ENCODE measurements at places on chromosomes 5 and 9. TPM values are rescaled to one million over a fixed set of nuclear protein-coding genes. Genes with fewer than 3 reads are reported as not detected.

EGFLAM gene
- not detected for total RNA-seq

SLC46A2 gene
- not detected for total RNA-seq

MYOZ3 gene
- 0.18 TPM for total RNA-seq

GRCh38 chr5:112004867-112005622, 248.1 kb upstream of the NREP start:
- H3K27me3 ChIP-seq = no peaks in the 10 kb centered on the region
- H3K36me3 ChIP-seq = no peaks in the 10 kb centered on the region
- DNase-seq = peak; percentile 53
- H3K4me1 ChIP-seq = peaks cover 7% of the 10 kb centered on the region
- no peak overlapping the region for H3K4me3 ChIP-seq

DNA sequence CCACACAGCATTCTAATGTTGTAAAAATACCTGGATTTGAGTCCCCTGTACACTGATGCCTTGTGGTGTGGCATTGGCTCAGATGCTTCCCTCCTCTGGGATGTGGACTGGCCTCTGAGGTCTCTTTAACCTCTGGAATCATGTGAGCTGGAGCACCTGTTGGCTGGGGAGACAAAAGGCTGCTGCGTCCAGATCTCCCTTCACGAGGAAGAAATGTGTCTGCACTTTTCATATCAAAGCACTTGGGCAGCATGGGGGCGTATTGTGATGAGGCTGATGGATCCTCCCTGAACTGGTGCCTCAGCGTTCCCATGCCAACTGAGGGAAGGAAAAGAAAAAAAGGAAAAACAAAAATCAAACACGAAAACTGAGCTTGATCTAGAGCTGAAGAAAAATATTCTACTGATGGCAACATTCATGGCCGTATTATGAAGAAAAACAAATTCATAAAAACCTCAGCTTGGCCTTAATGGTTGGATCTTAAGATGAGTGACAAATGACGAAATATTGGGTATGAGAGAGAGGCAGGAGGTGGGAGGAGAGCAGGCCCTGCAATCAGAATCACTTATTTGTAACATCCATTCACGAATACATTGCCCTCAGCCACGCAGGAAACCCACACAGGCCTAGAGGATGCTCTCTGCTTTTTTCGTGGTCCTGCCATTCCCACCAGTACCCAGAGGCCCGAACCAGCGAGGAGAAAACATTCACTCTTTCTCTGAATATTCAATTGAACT, 26.2 kb downstream of the GRIA1 start:
- no peaks in the 10 kb centered on the region for H3K36me3 ChIP-seq
- DNase-seq = no peak
- no peak overlapping the region for H3K4me3 ChIP-seq
- no peak overlapping the region for H3K27ac ChIP-seq
- H3K27me3 ChIP-seq = no peaks in the 10 kb centered on the region

DNA sequence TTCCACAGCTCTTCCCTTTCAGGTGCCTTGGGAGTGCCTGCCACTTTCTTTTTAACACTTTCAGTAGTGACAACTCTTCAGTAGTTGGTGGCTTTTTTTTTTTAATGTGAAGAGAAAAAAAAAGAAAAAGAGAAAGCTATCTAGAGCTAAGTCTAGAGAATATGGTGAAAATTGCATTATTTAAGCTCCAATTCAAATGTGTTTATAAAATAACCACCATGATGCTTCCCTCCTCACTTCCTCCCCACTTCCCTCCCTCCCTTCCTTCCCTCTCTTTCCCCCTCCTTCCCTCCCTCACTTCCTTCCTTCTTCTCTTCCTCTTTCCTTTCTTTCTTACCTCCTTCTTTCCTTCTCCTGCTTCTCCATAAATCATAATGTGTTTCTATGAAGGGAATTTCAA, 456.7 kb upstream of the ACTBL2 start:
- H3K36me3 ChIP-seq = no peaks in the 10 kb centered on the region
- H3K4me3 ChIP-seq = no peak overlapping the region
- no peaks in the 10 kb centered on the region for H3K4me1 ChIP-seq
- no peak for DNase-seq

GRCh38 chr9:72352911-72353388, 12.1 kb downstream of the ZFAND5 start:
- no peaks in the 10 kb centered on the region for H3K4me1 ChIP-seq
- peaks cover 2% of the 10 kb centered on the region for H3K36me3 ChIP-seq
- H3K27ac ChIP-seq = no peak overlapping the region
- no peaks in the 10 kb centered on the region for H3K27me3 ChIP-seq

GRCh38 chr5:2270467-2270866, 387.7 kb upstream of the IRX4 start:
- H3K27me3 ChIP-seq = no peaks in the 10 kb centered on the region
- no peaks in the 10 kb centered on the region for H3K36me3 ChIP-seq
- DNase-seq = no peak
- H3K4me1 ChIP-seq = no peaks in the 10 kb centered on the region

NEUROG1 gene
- total RNA-seq = not detected

- H3K36me3 ChIP-seq = no peaks in the 10 kb centered on the region
- no peak overlapping the region for H3K27ac ChIP-seq
- no peaks in the 10 kb centered on the region for H3K4me1 ChIP-seq
Observed at GRCh38 chr5:10275991-10276390, 25.9 kb downstream of the CCT5 start.

- H3K27me3 ChIP-seq = no peaks in the 10 kb centered on the region
- H3K4me3 ChIP-seq = no peak overlapping the region
- H3K27ac ChIP-seq = no peak overlapping the region
- DNase-seq = no peak
- H3K4me1 ChIP-seq = peaks cover 7% of the 10 kb centered on the region
Observed at GRCh38 chr9:131442351-131442750, 48.5 kb downstream of the PRRC2B start.

- H3K27me3 ChIP-seq = peaks cover 2% of the 10 kb centered on the region
- no peaks in the 10 kb centered on the region for H3K36me3 ChIP-seq
- DNase-seq = no peak
Observed at GRCh38 chr5:171595401-171595800, 176.0 kb downstream of the FGF18 start.

DNA sequence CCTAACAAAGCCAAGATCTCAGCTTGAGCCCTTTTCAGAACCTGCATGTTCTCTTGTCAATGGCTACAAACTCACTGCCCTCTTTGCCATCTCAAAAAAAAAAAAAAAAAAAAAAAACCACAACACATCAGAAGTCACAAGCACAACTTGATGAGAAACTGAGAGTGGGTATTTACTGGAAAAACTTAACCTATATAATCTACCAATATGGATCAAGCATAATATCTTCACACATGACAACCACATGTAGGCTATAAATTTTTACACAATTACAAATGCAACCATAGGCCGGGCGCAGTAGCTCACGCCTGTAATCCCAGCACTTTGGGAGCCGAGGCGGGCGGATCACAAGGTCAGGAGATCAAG, 9.0 kb downstream of the MTMR12 start:
- no peak overlapping the region for H3K27ac ChIP-seq
- no peaks in the 10 kb centered on the region for H3K36me3 ChIP-seq
- no peak for DNase-seq
- peaks cover 5% of the 10 kb centered on the region for H3K4me1 ChIP-seq
- no peak overlapping the region for H3K4me3 ChIP-seq

- H3K36me3 ChIP-seq = no peaks in the 10 kb centered on the region
- H3K4me1 ChIP-seq = no peaks in the 10 kb centered on the region
- no peak for DNase-seq
- no peak overlapping the region for H3K4me3 ChIP-seq
- no peaks in the 10 kb centered on the region for H3K27me3 ChIP-seq
Observed at GRCh38 chr9:81591791-81592190, 97.6 kb downstream of the TLE1 start.

DNA sequence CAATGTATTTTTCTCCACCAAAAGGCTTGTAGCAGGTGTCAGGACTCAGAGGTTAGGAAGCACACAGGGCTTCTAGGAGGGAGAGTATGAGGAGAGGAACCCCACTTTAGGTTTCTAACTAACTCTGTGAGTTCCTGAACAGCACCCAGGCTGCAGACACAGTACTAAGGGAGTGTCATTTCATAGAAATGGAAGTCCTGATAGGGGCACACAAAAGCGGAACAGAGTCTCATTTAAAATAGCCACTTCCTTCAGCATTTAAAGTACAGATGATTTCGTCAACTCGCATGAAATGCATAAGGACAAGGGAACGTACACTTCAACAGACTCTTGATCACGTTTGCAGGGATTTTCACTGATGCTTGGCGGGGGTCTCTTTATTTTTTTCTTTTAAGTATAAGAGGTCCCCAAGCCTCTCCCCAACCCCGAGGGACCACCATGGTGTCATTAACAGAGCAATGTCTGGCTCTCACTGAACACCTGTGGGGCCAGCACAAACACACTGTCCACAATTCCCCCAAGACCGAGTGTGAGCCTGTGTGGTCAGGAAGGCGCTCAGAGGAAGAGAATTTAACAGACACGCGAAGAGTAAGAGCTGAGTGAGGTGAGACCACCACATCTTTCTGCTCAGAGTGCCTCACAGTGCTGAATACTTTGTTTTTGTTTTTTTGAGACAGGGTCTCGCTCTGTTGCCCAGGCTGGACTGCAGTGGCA, 82.3 kb downstream of the SECISBP2 start:
- peak overlapping the region; percentile 33 for H3K4me3 ChIP-seq
- DNase-seq = no peak
- H3K27me3 ChIP-seq = no peaks in the 10 kb centered on the region
- peak overlapping the region; percentile 72 for H3K27ac ChIP-seq
- peaks cover 45% of the 10 kb centered on the region for H3K36me3 ChIP-seq

DNA sequence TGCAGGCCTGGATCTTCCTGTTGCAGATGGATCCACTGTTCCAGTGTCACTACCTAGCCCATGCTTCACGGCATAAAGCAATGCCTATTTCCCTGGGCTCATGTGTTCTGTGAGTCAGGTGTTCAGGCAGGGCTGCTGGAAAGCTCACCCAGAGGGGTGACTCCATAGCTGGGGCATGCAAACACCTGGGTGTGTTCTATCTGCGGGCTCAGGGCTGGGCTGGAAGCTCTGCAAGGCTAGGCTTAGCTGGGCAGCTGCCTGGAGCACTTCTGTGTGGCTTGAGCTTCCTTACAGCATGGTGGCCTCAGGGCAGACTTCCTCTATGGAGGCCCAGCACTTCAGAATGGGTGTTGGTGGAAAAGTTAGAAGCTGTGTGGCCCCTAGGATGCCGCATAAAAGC, 139.9 kb downstream of the GADD45G start:
- no peaks in the 10 kb centered on the region for H3K36me3 ChIP-seq
- no peak overlapping the region for H3K4me3 ChIP-seq
- peak overlapping the region; percentile 48 for H3K27ac ChIP-seq
- no peaks in the 10 kb centered on the region for H3K27me3 ChIP-seq
- peaks cover 46% of the 10 kb centered on the region for H3K4me1 ChIP-seq
- no peak for DNase-seq

- DNase-seq = no peak
- H3K27ac ChIP-seq = no peak overlapping the region
- H3K4me3 ChIP-seq = no peak overlapping the region
- H3K4me1 ChIP-seq = peaks cover 6% of the 10 kb centered on the region
- H3K27me3 ChIP-seq = no peaks in the 10 kb centered on the region
- H3K36me3 ChIP-seq = no peaks in the 10 kb centered on the region
Observed at GRCh38 chr9:83620841-83621636, 1.9 kb upstream of the IDNK start.

GRCh38 chr5:78574131-78574673, 74.4 kb downstream of the LHFPL2 start:
- H3K27me3 ChIP-seq = no peaks in the 10 kb centered on the region
- H3K4me1 ChIP-seq = peaks cover 25% of the 10 kb centered on the region
- H3K4me3 ChIP-seq = peak overlapping the region; percentile 1
- H3K27ac ChIP-seq = peak overlapping the region; percentile 93

GRCh38 chr5:131496400-131496713, 138.7 kb downstream of the RAPGEF6 start:
- peaks cover 2% of the 10 kb centered on the region for H3K36me3 ChIP-seq
- H3K4me1 ChIP-seq = peaks cover 9% of the 10 kb centered on the region
- H3K4me3 ChIP-seq = no peak overlapping the region
- H3K27me3 ChIP-seq = no peaks in the 10 kb centered on the region

AK6 gene
- total RNA-seq = 50.7 TPM

DNA sequence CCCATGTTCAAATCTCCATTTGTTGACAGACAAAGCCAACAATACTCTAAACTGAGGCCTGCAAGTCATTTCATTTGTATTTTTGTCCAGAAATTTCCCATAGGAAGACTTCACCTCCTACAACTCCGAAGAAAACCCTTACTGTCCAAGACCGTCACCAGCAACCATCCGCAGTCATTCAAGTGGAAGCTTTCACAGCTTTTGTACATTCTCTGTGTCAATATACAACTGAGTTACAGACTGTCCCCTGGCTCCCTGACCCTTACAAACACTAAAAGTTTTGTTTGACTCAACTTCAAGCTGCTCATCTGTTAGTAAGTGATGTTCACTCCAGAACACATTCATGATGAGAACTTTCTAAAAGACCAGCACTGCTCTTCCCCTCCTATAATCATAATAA, 210.1 kb downstream of the DEPDC1B start:
- no peak overlapping the region for H3K27ac ChIP-seq
- no peaks in the 10 kb centered on the region for H3K27me3 ChIP-seq

- no peaks in the 10 kb centered on the region for H3K36me3 ChIP-seq
- H3K4me1 ChIP-seq = no peaks in the 10 kb centered on the region
- DNase-seq = no peak
- H3K27me3 ChIP-seq = no peaks in the 10 kb centered on the region
Observed at GRCh38 chr5:96373381-96373733, 59.7 kb downstream of the PCSK1 start.

OR13C9 gene
- total RNA-seq = not detected

DNA sequence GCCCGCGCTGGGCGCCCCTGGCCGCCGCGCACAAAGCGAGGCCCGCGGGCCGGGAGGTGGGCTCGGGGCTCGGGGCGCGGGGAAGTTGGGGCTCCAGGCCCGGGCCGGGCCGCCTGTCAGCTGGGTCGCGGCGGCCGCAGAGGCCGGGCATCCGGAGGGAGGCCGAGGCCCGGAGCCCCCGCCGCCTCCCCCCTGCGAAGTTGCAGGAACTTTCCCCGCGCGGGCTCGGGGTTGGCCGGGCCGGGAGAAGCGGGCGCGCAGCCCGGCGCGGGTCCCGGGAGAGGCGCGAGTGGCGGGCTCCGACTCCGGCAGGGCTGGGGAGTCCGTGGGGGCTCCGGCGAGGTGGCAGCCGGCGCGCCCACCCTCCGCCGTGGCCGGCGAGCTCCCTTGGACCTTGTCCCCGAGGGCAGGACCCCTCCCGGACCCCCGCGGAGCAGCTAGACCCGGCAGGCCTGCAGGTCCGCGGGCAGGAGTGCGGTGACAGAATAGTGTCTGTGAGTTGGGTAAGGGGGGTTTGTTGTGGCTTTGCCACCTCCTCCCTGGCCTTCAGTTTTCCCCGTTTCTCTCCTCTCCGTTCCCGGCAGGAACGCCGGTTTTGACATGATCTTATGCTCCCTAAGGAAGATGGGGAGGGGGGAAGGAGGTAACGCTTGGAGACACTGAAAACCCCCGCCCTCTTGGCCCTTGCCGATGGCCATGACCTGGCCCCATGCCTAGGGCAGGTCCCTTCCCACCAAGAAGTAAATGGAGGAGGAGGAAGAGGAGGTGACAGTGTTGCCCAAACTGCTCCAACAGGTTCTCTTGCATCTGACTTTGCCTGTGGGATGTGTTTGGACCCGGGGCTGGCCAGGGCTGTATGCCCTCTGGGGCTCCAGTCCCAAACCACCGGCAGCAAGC, 942 bp downstream of the PHF2 start:
- no peaks in the 10 kb centered on the region for H3K36me3 ChIP-seq
- peaks cover 11% of the 10 kb centered on the region for H3K4me1 ChIP-seq
- no peak overlapping the region for H3K27ac ChIP-seq
- DNase-seq = no peak
